ENCODE measurements at places on chromosomes 7 and 10.

GRCh38 chr7:35386816-35387706 is 133.2 kb upstream of the TBX20 start:
- DNase-seq: no peak

GRCh38 chr10:114103284-114103683 is 59.6 kb downstream of the ADRB1 start:
- DNase-seq: no peak

- DNase-seq: no peak
Measured at GRCh38 chr10:7406712-7407333, 4.0 kb downstream of the SFMBT2 start.

- DNase-seq: no peak
Measured at GRCh38 chr10:5198386-5198785, 1.7 kb downstream of the AKR1C4 start.

GRCh38 chr7:77338260-77338659 is 77.9 kb downstream of the GSAP start:
- no peak for DNase-seq

GRCh38 chr10:114576132-114576487 is 82.0 kb downstream of the ABLIM1 start:
- DNase-seq: no peak

- no peak for DNase-seq
Measured at GRCh38 chr10:67668448-67668847, 27.5 kb downstream of the CTNNA3 start.

DNA sequence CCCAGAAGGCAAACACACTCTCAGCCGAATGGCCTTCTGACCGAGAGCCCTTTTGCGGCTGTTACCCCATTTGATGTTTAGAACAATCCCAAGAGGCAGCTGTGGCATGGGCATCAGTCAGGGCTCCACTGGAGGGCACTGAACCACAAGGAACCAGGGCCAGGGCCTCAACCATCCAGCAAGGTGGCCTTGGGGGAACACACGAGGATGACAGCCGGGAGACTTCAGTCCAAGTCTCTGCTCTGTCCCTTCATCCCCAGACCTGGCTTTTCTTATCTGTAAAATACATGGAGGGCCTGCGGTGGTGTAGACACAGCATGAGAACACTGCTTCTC is 63.6 kb upstream of the INSIG1 start:
- no peak for DNase-seq

DNA sequence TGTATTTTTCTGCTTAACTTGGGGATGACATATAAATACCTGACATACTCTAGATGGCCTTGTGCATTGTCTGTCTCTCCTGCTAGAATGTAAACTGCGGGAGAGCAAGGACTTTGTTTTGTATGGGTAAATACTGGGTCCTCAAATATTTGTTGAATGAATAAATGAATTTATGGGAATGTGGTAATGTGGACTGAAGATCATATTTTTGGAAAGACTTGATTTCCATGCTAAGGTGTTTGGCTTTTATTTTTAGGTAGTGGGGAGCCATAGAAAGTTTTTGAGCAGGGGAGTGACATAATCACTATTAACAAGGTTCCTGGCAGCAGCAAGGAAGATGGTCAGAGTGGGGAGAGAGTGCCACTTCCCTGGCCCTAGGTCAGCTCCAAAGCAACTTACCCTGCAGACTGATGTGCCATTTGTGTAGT is 27.0 kb downstream of the UBTD1 start:
- no peak for DNase-seq

- DNase-seq: no peak
Measured at GRCh38 chr10:60236869-60237524, 152.7 kb downstream of the ANK3 start.

DNA sequence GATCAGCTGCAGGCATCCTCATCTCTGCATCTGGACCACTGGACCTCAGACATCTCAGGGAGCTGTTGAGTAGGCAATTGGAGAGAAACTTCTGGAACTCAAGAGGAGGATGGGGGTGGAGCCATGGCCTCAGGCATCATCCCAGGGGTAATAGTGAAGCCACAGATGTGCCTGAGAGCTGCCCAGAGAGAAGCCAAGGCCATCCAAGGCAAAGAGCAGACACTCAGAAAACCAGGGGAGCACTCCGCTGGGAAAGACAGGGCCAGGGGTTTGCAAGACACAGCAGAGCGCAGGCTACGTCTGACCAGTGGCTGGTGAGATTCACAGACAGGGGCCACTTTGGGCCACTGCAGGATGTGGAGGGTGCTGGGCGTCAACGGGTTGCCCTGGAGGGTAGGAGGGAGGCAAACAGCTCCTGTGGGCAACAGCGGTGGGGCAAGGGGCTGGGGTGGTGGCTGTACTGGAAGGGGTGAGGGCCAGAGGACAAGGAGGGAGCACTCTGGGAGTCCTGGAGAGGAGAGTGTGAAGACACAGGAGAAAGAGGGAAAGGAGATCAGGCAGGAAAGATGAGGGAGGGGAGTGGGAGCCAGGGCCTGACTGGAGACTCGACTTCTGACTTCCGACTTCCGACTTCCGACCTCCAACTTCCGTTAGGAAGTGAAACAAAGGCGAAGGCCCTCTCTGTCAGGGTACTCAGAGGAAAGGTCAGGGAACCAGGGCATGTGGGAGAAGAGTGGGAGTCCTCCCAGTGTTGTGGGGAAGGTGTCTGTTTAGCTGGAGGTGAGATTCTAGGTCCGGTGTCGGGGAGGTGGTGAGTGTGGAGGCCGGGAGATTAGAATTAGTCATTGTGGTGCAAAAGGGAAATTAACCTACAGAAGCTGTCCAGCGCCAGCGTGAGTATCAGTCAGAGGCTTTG is 69.7 kb upstream of the ANTXRL start:
- no peak for DNase-seq

GRCh38 chr7:110940756-110941155 is 150.2 kb upstream of the LRRN3 start:
- no peak for DNase-seq

DNA sequence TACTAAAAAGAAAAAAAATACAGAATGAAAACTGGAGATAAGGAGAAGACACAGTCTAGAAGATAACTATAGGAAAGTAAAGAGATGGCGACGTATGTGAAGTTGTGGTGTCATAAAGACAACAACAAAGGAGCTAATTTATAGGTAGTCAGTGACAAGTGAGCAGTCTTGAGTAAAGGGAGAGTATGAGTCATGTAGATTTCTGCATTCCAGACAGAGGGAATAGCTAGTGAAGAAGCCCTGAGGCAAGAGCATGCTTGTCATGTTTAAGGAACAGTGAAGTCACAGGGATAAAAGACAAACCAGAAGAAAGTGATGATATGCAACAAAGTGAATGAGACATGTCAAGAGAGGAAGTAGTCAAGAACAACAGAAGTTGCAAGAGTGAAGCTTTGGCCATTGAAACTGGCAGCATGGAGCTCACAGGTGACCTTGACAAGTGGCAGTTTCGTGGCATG is 2.3 kb upstream of the MIOS start:
- DNase-seq: no peak

GRCh38 chr7:111232249-111233084 is 141.5 kb downstream of the LRRN3 start:
- no peak for DNase-seq

DNA sequence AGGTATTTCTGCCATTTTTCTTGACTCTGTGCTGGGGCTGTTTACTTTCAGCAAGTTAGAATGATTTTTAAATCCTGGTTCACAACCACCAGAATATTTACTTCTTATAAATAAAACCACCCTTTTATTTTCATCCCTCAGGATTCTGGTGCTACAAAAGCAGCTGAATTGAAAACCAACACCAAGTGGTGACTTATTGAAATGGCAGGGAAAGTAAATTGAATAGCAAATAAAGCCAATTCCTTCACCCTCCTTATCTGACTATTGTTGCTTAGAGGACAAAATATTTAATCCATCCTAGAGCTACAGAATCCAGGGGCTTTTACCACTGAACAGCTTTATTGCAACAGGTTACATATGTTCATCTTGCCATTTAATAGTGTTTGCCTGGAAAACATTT is 828.6 kb upstream of the GHITM start:
- no peak for DNase-seq

DNA sequence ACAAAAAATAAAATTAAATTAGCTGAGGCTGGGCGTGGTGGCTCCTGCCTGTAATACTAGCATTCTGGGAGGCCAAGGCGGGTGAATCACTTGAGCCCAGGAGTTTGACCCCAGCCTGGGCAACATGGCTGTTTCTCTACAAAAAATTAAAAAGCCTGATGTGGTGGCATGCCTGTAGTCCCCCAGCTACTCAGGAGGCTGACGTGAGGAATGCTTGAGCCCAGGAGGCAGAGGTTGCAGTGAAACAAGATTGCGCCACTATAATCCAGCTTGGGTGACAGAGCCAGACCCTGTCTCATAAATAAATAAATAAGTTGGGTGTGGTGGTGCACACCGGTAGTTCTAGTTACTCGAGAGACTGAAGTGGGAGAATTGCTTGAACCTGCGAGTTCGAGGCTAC is 65.1 kb downstream of the GNA12 start:
- DNase-seq: no peak

GRCh38 chr7:143352531-143353002 is 9.9 kb downstream of the FAM131B start:
- no peak for DNase-seq

DNA sequence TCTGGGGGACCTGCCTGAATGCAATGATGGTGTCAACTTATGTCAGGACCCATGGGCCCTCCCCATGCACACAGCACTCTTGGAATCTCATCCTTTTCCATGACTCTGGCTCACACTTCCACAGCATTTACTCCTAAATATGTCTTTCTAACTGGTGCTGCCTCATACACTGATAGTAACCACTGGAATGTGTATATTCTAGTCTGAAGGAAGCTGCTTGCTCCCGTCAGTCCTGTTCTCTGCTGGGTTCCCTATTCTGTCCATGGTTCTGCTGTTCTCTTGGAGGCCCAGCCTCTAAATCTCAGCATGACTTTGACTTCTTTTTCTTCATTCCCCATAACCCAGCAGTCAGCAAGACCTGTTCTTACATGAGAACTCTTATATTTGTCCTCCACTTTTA is 1055.1 kb downstream of the KCNMA1 start:
- DNase-seq: no peak

Data from activated effector memory CD4-positive, alpha-beta T cell treated with Interleukin-2 at 50 U/mL for 16 hours (primary cell).